NCI-H1417 treated with DMSO at 0.1 percent for 48 hours (cell line): ENCODE measurements at places on chromosomes 3 and 15.

DNA sequence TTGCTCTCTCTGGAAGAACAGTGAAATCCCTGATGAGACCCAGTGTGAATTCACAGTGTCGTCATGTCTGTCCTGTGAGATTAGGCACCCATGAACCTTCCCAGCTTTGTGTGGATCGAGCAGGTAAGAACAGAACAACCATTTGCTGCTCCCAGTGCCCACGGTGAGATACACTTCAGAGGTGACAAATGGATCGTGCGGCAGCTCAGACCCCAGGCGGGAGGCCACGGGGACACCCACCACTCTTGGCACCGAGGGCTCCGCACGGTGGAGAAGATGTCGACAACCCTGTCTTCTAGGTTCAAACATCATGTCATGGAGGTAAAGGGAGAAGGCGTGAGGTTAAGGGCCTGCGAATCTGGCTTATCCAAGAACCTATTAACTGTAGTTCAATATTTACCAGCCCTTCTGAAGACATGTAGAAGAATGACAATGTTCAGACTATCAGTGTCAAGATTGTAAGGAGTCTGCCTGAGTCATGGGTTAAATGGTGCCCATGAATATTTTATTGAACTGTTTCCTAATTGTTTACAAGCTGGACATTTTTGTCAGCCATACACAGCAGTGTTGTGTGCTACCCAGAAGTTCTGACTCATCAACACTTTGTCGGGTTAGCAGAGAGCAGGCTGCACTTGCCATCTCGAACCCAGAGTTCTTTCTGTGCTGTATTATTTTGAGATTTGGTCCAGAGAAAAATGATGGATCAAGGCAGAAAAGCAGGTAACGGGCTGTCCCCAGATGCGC lies 15.5 kb upstream of the PCSK6 start:
- DNase-seq: no peak

DNA sequence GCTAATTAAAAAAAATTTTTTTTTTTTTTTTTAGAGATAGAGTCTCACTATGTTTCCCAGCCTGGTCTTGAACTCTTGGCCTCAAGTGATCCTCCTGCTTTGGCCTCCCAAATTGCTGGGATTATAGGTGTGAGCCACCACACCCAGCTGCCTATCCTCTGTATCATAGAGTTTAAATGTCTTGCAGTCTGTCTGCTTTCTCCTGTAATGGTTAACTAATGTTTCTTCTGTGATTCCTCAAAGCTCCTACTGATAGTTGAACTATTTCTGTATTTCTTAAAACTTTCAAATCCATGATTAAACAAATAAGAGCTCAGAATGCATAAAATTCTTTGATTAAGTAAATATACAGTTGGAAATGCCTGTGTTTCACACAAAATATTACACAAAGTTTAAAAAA lies 115.4 kb upstream of the TPM1 start:
- no peak for DNase-seq

DNA sequence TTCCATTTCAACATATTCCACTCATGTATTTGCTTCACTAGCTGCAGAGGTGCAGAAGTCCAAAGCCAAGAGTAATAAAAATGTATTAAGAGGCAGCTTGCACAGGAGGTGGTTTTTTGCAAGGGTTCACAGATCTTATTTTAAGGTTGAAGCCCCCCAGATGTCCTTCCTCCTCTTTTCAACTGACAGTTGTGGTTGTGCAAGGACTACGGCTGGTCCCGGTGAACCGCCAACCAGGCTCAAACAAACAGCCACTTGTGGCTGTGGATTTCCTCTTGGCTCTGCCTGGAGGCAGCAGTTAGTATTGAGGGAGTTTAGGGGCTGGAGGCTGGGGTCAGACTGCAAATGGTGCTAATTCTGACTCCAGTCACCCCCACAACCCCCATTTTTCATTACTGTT lies 240.7 kb upstream of the TBC1D5 start:
- no peak for DNase-seq

DNA sequence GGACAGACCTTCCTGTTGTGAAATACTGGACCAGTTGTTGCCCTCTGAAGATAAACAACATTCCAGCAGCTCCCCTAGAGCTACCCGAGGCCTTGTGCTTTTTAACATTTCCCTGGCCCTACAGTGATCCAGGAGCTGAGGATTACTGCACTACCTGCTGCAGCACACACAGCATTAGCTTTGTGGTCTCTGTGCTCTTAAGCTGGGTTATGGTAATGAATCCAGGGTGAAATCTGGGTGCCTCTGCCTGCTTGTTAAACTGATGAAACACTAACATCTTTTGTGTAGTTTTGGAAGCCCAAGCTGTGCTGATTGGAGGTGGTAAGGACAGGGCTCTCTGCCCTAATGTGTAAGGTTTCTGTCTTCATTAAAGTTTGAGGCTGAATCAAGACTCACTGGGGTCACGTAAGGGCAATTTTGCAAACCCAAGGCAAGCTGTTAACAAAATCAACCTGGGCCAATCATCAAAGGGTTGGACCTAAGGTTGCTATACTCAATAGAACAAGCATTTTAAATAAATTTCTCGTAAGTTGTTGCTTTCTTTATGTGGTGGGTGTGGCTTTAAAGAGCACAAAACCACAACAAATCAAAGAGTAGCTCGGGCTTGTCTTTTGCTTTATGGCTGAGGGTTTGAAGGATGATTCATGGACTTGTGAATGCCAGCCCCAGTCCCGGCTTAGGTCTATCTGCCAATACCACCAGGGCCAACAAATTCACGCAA lies 183.9 kb downstream of the TPRG1 start:
- DNase-seq: no peak

DNA sequence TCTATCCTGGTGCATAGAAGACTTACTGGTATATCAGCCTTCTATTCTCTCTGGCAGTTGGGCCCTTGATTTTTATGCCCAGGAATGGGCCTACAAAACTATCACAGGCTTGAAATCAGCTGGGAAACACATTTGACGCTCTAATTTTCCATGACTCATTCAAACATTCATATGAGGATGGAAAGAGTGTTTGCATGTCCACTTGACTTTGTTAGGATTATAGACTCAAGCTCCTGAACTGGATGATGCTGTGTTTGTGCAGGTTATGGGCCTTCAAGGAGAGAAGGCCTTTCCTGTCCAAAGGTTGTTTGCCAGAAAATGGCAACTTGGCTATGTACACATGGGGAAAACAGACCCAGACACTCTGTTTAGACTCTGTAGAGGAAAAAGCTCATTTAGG lies 219.9 kb downstream of the GAP43 start:
- DNase-seq: no peak

DNA sequence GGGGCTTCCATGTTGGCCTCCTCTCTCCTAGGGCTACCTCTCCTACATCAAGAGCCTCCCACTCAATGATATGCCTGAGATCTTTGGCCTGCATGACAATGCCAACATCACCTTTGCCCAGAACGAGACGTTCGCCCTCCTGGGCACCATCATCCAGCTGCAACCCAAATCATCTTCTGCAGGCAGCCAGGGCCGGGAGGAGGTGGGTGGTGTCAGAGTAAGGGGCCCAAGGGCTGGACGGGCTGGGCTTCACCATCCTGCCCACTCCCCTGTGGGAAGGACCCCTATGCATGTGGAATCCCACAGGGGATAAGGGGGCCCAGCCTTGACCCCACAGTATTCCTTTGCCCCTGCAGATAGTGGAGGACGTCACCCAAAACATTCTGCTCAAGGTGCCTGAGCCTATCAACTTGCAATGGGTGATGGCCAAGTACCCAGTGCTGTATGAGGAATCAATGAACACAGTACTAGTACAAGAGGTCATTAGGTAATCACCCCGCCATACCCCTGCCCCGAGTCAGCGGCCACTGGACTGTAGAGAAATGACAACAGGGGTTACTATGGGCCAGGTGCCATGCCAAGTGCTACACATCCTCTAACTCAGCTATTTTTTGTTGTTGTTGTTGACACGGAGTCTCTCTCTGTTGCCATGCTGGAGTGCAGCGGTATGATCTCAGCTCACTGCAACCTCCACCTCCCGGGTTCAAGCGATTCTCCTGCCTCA lies 47.1 kb downstream of the SEMA3G start:
- no peak for DNase-seq

GRCh38 chr15:89114990-89115389 lies 26.7 kb downstream of the ABHD2 start:
- DNase-seq: peak; percentile 64

DNA sequence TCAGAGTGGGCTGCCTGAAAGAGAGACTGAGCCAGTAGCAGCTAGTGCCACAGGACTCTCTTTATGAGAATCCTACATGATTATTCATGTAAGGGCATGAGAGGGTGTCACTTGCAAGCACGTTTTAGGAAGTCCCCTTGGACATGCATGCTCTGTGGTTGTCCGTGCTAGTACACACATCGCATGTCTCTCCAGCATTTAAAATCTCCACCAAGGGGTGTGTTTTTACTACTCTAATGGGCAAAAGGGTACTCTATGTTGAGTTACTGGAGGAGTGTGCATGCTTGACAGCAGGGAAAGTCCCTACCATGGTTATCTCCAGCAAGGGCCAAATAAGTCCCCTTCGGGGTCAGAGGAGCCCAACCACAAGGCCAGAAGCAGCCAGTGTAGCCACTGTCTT lies 70.7 kb downstream of the DCLK3 start:
- DNase-seq: no peak

DNA sequence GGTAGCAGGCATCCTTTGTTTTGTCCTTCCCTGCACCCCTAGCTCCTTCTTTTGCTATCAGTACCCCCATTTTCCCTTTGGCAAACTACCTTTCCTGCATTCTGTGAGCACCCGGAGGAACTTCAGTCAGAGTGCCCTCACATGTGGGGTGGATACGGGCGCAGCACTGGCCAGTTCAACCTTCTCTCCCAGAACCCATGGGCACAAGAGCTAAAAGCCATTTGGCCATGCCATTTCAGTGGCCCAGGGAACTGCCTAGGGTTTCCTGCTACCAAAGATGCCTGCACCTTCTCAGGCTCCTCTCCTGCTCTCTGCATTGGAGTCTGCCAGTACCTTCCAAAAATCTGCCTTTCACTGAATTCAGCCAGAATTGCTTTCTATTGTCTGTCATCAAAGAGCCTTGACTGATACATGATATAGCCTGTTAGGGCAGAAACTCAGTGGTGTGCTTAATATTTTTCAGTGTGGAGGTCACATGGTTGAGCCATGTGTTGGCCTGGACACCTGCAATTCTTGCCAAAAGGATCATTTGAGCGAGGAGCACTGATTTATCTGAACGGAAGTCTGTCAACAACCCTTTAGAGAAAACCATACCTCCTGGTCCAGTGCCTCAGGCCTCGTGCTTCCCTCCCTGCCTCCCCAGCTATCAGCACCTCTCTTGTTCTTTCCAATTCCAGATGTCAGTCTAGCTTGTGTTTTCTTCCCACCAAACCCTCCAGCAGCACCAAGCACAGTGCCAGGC lies 27.0 kb upstream of the HHATL start:
- no peak for DNase-seq

GRCh38 chr15:56835718-56836171 lies 82.7 kb upstream of the TCF12 start:
- no peak for DNase-seq

GRCh38 chr3:53242642-53243041 lies 13.2 kb downstream of the TKT start:
- DNase-seq: no peak

GRCh38 chr3:64207289-64208080 lies 17.8 kb downstream of the PRICKLE2 start:
- no peak for DNase-seq

- DNase-seq: no peak
These were observed 534.4 kb downstream of the ZNF385D start for GRCh38 chr3:21216598-21216997.

DNA sequence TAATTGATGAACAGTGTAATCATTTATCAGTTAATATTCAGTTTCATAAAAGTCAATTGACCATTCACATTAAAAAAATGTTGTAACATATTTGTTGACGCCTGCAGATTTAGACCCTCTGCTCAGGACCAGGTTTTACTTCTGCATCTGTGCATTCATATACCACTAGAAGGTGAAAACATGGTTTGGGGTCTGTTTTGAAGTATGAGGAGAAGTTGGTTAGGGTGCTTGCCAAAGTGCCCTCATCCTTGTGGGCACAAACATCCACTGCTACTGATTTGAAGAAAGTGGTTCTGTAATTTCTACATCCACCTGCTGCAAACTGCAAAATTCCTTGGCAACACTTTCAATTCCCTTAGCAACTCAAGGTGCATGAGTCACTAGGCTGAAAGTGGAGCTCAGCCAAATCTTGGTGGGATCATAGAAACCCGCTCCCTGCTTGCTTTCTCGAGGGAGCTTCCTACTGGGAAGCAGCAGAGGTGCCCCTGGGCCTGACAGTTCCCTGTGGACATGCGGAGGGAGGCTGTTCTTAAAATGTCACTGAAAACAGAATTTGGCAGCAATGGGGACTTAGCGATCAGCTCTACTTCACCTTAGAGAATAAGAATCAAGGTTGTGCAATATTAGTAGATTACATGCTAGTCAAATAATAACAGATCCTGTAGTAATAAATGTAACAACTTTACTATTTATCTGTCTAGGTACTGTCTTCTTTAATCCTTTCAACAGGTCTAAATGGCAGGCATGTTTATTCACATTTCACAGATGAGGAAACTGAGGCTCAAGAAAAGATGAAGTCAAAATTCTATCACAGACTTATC lies 301.0 kb upstream of the TBL1XR1 start:
- DNase-seq: no peak

GRCh38 chr3:100227511-100227921 lies 33.3 kb upstream of the TBC1D23 start:
- no peak for DNase-seq

- DNase-seq: no peak
These were observed 42.1 kb upstream of the FGF7 start for GRCh38 chr15:49380912-49381311.

DNA sequence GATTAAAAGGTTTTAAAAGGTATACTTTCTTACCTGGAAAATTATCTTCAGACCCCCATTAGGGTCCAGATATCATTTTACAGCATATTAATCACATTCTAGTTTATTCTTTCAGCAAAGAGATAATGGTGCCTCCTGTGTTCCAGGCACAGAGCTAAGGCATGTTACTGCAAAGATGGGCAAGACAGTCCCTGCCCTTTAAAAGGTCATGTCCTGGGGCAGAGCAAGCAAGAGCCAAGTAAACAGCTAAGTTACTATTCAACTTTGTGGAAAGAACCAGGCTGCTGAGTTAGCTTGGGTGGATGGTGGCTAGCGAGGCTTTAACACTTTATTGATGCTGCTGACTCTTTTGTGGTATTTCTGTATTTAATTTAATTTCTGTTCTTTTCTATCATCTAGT lies 75.0 kb downstream of the LRRC28 start:
- no peak for DNase-seq

- no peak for DNase-seq
These were observed 285.2 kb upstream of the TLE3 start for GRCh38 chr15:70382762-70383458.

GRCh38 chr15:53974813-53975212 lies 3.4 kb upstream of the UNC13C start:
- DNase-seq: no peak

DNA sequence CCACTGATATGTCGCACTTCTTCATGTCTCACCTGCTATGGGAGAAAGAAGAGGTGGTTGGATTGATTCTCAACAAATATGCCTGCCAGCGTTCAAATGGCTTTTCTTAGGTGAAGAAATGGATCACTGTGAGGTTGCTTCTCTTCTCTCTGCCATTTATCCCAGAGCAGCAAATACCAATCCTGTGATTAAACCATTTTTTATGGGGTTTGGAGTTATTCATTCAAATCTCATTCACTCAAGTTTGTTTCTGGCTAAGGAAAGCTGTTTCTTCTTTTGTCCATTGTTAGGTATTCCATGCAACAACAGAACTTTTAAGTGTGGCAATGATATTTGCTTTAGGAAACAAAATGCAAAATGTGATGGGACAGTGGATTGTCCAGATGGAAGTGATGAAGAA lies 12.2 kb upstream of the C3orf52 start:
- no peak for DNase-seq

GRCh38 chr15:38859574-38859973 lies 295.0 kb upstream of the RASGRP1 start:
- DNase-seq: no peak

GRCh38 chr3:38958026-38958720 lies 93.6 kb downstream of the SCN11A start:
- DNase-seq: no peak
